ENCODE measurements at places on chromosomes 13 and 19. TPM values are rescaled to one million over a fixed set of nuclear protein-coding genes. Genes with fewer than 3 reads are reported as not detected.

The GIPC3 gene
- 3.3 TPM for polyA plus RNA-seq

The INSR gene
- polyA plus RNA-seq, result 42.2 TPM

The PDX1 gene
- not detected for polyA plus RNA-seq

The PRDX2 gene
- polyA plus RNA-seq, result 98.3 TPM

The NLRP11 gene
- polyA plus RNA-seq, result 0.13 TPM

The TLE2 gene
- polyA plus RNA-seq, result 15.1 TPM

The NDUFA7 gene
- polyA plus RNA-seq, result 25.4 TPM

The HSH2D gene
- 0.68 TPM for polyA plus RNA-seq

The NECTIN2 gene
- polyA plus RNA-seq, result 40.3 TPM

The HOOK2 gene
- polyA plus RNA-seq, result 23.5 TPM

The MLLT1 gene
- polyA plus RNA-seq, result 43.7 TPM

The SCEL gene
- polyA plus RNA-seq, result 0.04 TPM

The SLITRK6 gene
- polyA plus RNA-seq, result 0.13 TPM

All from ovary (tissue), 10 donors.